Cortex of kidney (tissue), 1 donor: ENCODE measurements at places on chromosomes 6 and 20.

- DNase-seq: no peak
These were observed 511.2 kb upstream of the JARID2 start for GRCh38 chr6:14734416-14735340.

- DNase-seq: no peak
These were observed 110.3 kb downstream of the COL19A1 start for GRCh38 chr6:69976591-69977090.

GRCh38 chr6:142853244-142854180 lies 91.5 kb downstream of the HIVEP2 start:
- DNase-seq: no peak

- DNase-seq: no peak
These were observed 66.2 kb upstream of the CD83 start for GRCh38 chr6:14051355-14051754.

GRCh38 chr6:46915380-46915779 lies 6.4 kb downstream of the ADGRF5 start:
- DNase-seq: no peak

DNA sequence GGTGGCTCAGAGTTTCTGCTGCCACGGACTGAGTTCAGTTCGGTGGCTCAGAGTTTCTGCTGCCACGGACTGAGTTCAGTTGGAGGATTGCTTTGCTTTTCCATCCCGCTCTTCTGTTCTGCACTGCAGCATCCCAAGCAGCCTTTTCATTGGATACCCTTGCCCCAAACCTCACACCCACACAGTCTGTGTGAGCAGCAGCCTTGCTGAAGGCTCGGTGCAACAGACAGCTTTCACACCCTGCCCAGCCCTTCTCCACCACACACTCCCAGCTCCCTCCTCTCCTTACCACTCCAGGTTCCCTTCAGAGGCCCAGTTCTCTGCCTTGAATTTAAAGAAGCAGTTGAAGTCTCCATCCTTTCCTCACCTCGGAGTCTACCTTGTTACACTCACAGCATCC lies 52.5 kb upstream of the CHD6 start:
- no peak for DNase-seq

DNA sequence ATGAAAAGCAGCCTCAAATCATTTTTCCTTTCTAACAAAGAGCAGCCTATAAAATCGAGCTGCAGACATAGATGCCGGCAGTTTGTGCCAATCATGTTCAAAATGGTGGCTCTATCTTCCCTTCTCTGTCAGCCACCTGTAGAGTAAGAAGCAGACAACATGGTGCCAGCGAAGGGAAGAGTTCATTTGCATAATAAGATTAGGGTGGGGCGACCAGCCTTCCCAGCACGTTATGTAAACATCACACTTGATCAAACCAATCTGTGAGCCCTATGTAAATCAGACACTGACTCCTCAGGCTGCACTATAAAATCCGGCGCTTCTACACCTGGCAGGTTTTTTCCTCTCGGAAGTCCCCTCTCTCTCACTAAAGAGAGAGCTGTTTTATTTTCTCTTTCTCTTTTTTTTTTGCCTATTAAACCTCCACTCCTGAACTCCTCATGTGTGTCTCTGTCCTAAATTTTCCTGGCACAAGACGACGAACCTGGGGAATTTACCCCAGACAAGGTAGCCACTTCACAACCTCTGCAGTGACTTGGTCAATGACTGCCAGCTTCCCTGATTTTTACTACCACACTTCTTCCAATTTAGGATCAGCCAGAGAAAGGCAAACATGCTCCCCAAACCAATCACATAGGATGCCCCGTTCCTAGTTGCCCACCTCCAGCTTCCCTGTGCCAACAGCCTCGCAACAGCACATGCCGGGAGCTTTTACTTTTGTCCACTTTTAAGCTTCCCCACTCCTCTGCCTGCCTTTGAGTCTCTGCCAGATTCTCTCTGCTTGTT lies 12.9 kb downstream of the TPMT start:
- no peak for DNase-seq

DNA sequence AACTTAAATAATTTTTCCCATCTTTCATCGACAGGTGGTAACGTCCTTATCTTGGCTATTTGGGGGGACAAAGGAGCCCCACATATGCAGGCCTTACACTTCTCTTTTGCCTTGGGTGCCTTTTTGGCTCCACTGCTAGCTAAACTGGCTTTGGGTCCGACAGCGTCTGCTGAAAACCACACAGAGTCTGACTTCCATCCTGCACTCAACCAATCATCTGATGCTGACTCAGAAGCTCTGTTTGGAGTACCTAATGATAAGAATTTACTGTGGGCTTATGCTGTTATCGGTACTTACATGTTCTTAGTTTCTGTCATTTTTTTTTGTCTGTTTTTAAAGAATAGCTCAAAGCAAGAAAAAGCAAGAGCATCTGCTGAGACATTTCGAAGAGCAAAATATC lies 178.5 kb downstream of the SLC16A10 start:
- DNase-seq: no peak

GRCh38 chr20:39021748-39022147 lies 59.6 kb downstream of the DHX35 start:
- DNase-seq: no peak

DNA sequence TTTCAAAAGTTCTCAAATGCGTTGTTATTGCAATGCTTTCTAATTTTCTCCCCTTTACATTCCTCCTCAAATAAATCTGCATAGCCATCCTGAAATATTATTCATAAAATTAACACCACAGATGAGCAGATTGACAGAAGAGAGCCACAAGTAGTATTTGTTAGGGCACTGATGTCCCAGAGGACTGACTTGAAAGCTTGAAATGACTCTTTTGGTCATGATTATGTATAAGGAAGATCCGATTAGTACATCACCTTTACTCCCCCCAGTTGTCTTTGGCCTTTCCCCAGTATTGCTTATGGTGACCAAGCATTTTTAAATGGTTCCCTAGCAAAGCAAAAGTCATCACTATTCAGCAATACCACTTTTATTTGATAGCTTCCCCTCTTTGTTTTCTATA lies 187.6 kb downstream of the ADAT2 start:
- no peak for DNase-seq

DNA sequence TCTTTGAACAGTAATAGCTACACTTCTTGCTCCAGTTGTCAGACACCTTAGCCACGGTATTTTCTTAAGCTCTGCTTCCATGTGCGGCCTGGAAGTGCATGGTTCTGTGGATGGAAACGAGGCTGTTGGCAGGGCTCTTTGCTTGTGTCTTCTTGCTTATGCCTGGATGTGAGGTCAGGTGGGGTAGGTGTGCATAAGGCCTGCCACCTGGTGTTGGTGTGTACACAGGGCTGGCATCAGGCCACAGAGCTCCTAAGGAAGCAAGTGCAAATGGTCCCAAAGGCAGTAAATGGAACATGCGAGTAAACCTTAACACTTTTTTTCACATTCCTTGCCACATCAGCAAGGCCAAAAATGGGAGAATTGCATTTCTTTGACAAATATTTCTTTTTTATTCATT lies 158.1 kb upstream of the GMDS start:
- no peak for DNase-seq

DNA sequence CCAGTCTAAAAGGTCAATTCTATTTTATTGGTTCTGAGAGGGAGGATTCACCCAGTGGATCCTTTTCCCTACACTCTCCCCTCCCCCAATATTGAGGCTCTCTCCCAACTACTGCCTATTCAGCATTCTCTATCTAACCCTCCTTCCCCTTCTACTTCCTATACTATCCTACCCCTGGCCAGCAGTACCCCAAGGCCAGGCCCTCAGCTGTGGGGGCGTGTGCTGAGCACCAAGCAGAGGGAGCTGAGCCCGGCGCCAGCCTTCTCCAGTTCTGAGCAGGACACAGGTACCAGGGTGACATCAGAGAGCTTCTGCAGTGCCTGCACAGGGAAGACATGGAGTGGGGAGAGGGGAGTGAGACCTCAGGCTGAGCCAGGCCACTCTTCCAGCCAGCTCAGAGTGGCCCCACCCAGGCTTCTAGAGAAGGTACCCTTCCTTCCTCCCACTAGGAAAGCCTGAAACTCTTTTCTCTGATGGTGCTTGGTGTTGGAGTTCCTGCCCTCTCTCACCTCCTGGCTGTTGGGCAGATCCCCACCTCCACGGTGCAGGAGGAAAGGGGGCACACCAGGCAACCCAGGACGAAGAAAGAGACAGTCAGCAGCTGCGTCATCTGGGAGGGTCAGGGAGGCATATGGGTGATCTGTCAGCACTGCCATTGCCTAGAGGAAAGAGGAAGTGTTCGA lies 1.9 kb downstream of the DDAH2 start:
- no peak for DNase-seq

- no peak for DNase-seq
These were observed 48.1 kb downstream of the PLAGL1 start for GRCh38 chr6:143959927-143960326.

DNA sequence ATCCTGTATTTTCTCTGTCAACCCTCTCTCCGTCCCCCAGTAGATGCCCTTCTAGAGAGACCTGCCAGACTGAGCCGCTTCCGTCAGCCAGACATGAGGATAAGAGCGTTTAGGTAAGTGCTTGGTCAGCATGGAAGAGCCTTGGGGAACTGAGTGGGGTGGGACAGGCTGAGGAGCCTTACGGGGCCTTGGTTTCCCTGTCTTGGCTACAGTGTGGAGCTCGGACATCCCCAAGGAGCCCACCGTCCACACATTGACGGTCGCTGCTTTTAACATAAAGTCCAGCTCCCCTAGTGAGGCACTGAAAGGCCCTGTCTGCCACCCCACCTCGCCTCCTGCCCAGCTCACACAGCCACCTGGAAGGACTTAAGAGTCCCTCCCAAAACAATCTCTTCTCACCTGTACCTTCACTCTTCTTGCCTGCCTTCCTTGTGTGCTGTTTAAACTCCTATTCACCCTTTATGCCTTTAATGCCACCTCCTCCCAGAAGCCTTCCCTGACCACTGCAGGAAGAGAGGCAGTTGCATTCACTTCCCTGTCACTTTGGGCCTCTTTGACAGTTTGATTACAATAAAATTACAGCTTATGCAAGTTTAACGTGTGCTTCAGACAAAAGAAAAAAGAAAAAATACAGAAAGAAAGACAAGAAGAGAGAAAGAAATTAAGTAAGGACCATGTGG lies 42.3 kb downstream of the PDYN start:
- DNase-seq: no peak

DNA sequence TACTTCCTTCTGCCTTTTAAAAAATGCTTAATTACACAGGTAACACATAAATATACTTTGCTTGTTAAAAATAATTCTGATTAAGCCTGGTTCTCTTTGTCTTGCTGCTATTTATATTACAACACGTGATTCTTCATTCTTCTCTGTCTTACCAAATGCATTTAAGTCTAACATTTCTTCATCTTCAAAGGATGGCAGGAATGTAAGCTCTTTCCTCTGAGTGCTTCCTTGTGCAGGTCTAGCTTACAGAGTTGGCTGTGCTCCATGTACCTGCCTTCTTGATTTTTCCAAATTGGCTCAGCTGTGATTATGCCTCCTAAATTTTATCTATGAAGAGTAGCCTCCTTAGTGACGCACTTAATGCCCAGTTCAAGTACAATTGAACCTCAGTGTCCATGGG lies 44.4 kb downstream of the RNF144B start:
- DNase-seq: no peak

GRCh38 chr6:144265390-144265789 lies 19.7 kb upstream of the UTRN start:
- no peak for DNase-seq

DNA sequence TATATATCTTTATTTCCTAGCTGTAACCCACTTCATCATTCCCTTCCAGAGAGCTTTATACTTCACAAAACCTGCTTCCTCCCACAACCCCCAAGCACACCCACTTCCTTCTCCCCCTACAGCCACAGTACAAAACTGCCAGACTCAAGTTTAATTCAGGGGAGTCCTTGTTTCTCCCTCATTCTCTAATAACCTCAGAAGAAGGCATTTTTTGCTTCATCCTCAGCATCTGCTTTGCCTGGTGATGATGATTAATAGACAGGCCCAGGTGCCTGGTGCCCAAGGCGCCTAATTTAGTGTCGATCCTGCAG lies 414.3 kb downstream of the KIF16B start:
- DNase-seq: no peak

- no peak for DNase-seq
These were observed 67.4 kb downstream of the MOXD1 start for GRCh38 chr6:132333639-132334520.

- no peak for DNase-seq
These were observed 56.6 kb downstream of the MAFB start for GRCh38 chr20:40632346-40632976.

GRCh38 chr6:10521104-10521808 lies at the start of gene GCNT2:
Gene GCNT2 (plus strand): TSS chr6:10521351. CDS start chr6:10528912, 7,561 bp downstream.
- DNase-seq: no peak

DNA sequence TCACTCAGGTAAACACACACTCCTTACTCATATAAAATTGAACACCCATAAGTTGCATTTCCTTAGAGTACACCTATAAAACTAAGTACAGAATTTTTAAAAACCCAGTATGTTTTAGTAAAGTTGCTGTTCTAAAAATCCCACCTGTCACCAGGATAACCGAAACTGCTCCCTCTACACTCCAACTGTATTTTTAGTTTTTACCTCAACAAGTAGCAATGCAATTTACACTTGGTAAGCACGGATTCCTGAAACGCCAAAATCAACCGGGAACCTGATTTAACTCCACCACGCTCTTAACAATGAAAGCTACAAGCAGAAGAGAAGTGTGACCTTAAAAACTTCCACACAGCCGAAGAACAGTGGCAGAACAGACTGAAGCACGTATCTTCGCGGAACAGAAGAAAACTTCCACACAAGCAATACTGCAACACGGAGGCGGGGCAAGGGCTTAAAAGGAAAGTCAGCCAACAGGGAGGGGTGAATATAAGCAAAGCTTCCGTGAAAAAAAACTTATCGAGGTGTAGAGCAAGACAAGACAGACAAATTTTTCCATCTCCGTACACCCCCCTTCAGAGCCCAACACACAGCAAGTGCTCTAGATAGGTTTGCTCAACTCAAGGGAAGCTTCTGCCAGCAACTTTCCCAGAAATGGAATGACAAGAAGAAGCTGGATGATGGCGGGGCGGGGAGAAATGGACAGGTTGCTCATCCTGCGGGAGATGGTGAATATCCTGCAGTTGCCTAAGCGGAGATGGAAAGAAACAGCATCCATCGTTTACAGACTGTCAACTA lies 1.4 kb downstream of the STAU1 start:
- DNase-seq: no peak
